ENCODE measurements at places on chromosomes 6 and 20.

DNA sequence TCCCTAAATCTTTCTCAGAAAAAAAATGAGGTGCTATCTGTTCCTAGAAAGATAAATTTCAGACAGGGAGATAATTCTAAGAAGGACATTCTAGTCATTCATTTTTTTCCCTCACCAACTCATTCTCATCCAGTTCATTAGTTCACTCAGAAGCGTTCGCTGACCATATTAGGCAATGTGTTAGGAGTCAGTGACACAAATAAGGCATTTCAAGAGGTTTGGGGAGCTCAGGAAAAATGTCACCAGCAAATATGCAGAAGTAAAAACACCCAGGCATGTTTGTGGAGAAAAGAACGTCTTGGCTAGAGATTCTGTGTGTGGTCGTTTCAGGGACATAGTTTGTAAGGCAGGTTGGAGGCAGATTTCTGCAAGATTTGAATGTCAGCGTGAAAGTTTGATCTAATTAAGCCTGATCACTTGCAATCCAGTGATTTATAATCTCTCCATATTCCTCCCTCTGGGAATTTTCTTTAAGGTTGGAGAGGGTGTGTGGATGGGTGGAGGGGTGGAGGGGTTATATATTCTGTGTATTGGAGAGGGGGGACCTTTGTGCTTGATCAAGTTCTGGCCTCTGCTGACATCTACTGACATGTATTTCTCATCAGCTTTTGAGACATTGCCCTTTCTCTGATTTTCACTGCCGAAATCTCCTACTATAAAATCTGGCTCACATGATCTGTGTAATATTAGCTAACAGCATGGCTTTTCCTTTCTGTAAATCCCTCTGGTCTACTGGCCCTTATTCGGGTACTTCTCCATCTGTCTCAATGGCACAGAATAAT is 3.6 kb downstream of the MYCT1 start:
- H3K27me3 ChIP-seq, result no peaks in the 10 kb centered on the region
- no peaks in the 10 kb centered on the region for H3K4me1 ChIP-seq
- H3K4me3 ChIP-seq, result no peak overlapping the region
- no peak overlapping the region for H3K27ac ChIP-seq

DNA sequence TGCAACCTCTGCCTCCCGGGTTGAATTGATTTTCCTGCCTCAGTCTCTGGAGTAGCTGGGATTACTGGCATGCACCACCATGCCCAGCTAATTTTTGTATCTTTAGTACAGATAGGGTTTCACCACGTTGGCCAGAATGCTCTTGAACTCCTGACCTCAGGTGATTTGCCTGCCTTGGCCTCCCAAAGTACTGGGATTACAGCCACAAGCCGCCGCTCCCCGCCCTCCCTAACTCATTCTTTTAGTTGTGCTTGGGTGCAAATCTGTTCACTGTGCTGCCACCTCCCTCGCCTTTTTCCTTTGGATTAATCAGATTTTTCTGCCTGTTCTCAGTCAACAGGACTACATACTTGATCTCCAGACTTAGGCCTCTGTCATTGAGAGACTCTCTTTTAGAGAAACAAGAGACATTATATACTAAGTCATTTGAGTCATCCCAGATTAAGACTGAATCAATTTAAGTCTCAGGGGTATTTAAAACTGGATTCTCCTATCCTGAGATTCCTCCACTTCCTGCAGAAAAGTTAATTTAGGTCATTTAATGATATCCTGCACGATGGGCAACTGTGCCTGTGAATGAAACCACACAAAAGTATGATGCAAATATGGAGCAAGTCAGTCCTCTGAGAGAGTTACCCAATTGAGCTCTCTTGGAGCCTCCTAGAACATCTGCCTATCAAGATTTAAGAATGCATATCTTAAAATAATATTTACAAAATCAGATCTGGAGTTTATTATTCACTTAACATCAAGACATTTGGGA is 136.1 kb upstream of the THEMIS start:
- no peaks in the 10 kb centered on the region for H3K4me1 ChIP-seq
- no peak overlapping the region for H3K4me3 ChIP-seq
- no peak for DNase-seq
- H3K36me3 ChIP-seq, result no peaks in the 10 kb centered on the region

GRCh38 chr20:59003836-59004492 is 3.1 kb downstream of the CTSZ start:
- no peak overlapping the region for H3K27ac ChIP-seq
- H3K4me3 ChIP-seq, result no peak overlapping the region
- peaks cover 26% of the 10 kb centered on the region for H3K4me1 ChIP-seq
- no peak for DNase-seq
- no peaks in the 10 kb centered on the region for H3K36me3 ChIP-seq
- H3K27me3 ChIP-seq, result no peaks in the 10 kb centered on the region

DNA sequence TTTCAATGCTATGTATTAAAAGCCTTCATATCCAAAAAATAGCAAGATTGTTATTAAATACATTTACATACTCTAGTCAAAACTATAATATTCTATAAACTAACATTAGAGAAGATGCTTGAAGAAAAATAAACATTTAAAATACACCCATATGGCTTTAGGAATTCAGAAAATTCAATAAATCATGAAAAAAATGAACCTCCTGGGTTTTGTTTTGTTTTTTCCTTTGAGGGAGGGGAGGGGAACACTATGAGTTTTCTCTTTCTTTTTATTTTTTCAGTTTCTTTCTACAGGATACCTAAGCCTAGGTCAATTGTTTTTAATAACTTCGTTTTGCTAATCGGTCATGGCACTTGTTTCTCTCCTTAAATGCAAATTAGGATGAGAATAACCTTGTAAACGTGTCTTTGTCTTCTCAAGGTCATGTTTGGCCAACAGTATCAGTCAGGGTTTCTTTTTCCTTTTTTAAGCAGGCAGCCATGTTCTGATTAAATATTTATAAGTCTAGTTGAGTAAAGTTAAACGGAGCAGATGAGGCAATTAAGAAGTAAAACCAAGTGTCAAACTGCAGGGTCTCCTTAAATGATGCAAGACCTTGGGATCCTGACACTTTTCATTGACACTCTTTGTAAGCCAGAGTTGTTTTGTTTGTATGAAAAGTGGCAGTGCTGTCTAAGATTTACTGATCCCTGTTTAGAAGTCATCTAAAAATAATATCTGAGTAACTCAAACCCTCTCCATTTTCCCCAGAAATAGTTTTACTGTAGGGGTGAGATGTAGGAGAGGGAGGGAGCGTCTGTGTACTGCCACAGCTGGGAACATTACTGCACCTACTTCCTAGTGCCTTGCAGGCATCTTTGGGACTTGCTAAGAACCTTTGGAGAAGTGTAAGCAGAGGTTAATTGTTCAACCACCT is 392.3 kb downstream of the PLCB1 start:
- no peak overlapping the region for H3K4me3 ChIP-seq
- H3K27me3 ChIP-seq, result no peaks in the 10 kb centered on the region
- H3K36me3 ChIP-seq, result no peaks in the 10 kb centered on the region
- DNase-seq, result no peak
- no peaks in the 10 kb centered on the region for H3K4me1 ChIP-seq

DNA sequence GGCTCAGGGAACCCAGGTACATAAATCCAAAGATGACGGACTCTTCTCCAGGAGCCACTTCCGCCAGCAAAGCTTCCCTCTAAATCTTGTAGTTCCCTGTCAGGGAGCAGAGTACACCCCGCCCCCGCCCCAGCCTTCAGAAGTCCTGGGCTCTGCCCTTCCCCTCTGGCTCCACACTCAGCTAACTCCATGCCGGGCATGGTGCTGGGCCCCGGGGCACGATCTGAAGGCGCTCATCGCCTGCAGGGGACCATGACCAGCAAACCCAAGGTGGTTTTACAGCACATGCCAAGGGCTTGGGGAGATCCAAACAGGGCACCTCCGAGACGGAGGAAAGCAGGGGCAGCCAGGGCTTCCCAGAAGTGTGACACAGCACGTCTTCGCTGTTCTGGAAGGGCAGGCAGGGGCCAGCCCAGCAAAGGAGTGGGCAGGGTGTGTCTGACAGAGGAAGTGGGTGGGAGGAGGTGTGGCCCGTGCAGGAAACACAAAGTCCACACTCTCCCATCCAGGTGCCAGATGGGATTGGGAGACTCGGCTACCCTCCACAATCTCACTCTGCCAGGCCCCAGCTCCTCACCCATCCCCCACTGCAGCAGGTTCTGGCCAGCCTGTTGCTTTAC is 41.6 kb upstream of the SLC22A2 start:
- no peak for DNase-seq
- no peak overlapping the region for H3K4me3 ChIP-seq
- no peak overlapping the region for H3K27ac ChIP-seq
- H3K4me1 ChIP-seq, result no peaks in the 10 kb centered on the region

- no peaks in the 10 kb centered on the region for H3K4me1 ChIP-seq
- H3K36me3 ChIP-seq, result no peaks in the 10 kb centered on the region
- H3K27me3 ChIP-seq, result no peaks in the 10 kb centered on the region
- DNase-seq, result no peak
- H3K27ac ChIP-seq, result no peak overlapping the region
- H3K4me3 ChIP-seq, result no peak overlapping the region
Measured at GRCh38 chr6:8785223-8785622, 349.9 kb upstream of the SLC35B3 start.

DNA sequence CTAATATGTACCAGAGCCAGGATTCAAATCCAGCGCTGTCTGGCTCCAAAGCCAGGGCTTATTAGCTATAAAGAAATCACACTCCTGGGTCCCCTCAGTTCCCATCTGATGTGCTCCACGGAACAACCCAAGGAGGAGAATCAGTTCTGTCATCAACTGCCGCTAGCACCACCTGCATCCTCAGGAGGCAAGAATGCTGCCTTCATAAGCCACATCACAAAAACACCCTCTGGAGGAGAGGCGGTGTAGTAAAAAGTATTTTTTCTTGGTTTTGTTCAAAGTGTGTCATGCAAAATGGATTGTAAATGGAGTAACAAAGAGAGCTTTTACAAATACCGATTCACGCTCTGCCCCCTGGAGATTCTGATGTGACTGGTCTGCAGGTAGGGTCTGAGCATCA is 57.1 kb downstream of the TNFRSF21 start:
- H3K27me3 ChIP-seq, result no peaks in the 10 kb centered on the region
- H3K36me3 ChIP-seq, result no peaks in the 10 kb centered on the region
- H3K4me1 ChIP-seq, result no peaks in the 10 kb centered on the region

GRCh38 chr20:40279390-40279789 is 409.6 kb downstream of the MAFB start:
- no peak overlapping the region for H3K27ac ChIP-seq
- no peak for DNase-seq
- no peaks in the 10 kb centered on the region for H3K27me3 ChIP-seq
- no peaks in the 10 kb centered on the region for H3K36me3 ChIP-seq
- no peak overlapping the region for H3K4me3 ChIP-seq

DNA sequence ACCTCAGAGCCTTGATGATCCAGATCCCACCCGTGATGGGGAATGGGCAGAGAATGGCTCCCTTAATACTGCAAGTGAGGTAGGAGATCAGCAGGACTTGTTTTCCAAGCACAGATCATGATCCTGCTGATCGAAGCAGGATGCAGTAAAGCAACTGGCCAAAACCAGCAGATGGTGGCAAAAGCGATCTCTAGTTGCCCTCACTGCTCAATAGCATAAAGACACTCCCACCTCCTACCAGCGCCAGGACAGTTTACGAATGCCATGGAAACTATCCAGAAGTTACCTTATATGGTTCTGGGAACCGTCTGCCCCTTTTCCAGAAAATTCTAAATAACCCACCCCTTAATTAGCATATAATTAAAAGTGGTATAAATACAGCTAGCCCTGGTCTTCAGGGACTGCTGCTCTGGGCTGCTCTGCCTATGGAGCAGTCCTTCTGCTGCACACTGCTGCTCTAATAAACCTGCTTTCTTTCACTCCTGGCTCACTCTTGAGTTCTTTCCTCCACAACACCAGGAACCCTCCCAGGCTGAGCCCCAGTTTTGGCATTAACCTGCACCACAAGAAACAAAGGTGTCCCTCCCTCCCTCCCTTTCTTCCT is 415.8 kb downstream of the PREX1 start:
- no peak overlapping the region for H3K4me3 ChIP-seq
- H3K36me3 ChIP-seq, result no peaks in the 10 kb centered on the region
- no peak for DNase-seq
- no peaks in the 10 kb centered on the region for H3K27me3 ChIP-seq
- no peak overlapping the region for H3K27ac ChIP-seq
- no peaks in the 10 kb centered on the region for H3K4me1 ChIP-seq

GRCh38 chr6:136501514-136501913 is 48.7 kb downstream of the MAP7 start:
- no peak for DNase-seq
- no peak overlapping the region for H3K4me3 ChIP-seq
- H3K27me3 ChIP-seq, result no peaks in the 10 kb centered on the region

GRCh38 chr6:10972196-10972595 is 71.9 kb downstream of the ELOVL2 start:
- no peak overlapping the region for H3K4me3 ChIP-seq
- no peaks in the 10 kb centered on the region for H3K36me3 ChIP-seq
- H3K27ac ChIP-seq, result no peak overlapping the region
- no peaks in the 10 kb centered on the region for H3K27me3 ChIP-seq

DNA sequence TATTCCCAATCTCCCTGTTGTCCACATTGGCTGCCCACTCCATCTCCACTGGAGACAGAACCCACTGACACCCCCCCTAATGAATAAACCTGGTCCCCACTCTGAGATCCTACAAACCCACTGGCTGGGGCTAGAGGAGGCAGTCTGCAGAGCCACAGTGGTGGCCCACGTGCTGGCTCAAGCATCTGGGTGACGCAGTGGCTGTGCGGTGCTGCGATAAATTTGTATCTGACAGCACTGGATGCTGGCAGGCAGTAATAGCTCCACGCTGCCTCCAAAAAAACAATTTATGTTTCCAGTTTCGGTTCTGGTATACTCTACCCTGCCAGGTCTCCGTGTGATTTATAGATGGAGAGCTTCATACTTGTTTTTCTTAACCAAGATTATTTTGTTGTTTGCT is 87.1 kb upstream of the SYNDIG1 start:
- no peaks in the 10 kb centered on the region for H3K4me1 ChIP-seq
- no peak for DNase-seq
- no peak overlapping the region for H3K4me3 ChIP-seq
- no peak overlapping the region for H3K27ac ChIP-seq

DNA sequence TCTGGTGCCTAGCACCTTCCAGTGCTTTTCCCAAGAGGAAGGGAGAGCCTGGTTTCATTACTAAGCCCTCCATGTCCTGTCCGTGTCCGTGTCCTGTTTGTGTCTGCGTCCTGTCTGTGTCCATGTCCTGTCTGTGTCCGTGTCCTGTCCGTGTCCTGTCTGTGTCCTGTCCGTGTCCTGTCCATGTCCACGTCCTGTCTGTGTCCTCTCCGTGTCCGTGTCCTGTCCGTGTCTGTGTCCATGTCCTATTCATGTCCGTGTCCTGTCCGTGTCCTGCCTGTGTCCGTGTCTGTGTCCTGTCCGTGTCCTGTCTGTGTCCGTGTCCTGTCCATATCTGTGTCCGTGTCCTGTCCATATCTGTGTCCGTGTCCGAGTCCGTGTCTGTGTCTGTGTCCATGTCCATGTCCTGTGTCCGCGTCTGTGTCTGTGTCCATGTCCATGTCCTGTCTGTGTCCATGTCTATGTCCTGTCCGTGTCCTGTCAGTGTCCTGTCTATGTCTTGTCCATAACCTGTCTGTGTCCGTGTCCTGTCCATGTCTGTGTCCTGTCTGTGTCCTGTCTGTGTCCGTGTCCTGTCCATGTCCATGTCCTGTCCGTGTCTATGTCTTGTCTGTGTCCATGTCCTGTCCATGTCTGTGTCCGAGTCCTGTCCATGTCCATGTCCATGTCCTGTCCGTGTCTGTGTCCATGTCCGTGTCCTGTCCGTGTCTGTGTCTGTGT is 54.4 kb upstream of the BHLHE23 start:
- no peak overlapping the region for H3K27ac ChIP-seq
- no peak overlapping the region for H3K4me3 ChIP-seq
- no peaks in the 10 kb centered on the region for H3K36me3 ChIP-seq
- no peak for DNase-seq

GRCh38 chr20:24483435-24484080 is 14.1 kb downstream of the SYNDIG1 start:
- no peak overlapping the region for H3K27ac ChIP-seq
- no peak overlapping the region for H3K4me3 ChIP-seq
- H3K36me3 ChIP-seq, result no peaks in the 10 kb centered on the region
- no peaks in the 10 kb centered on the region for H3K27me3 ChIP-seq
- no peaks in the 10 kb centered on the region for H3K4me1 ChIP-seq

Data from CD8-positive, alpha-beta memory T cell (primary cell).